ENCODE measurements at places on chromosomes 2 and 18.
A peak's percentile ranks its signal among the peaks of the same experiment; 100 is the strongest.

- DNase-seq = peak; percentile 33
Observed at GRCh38 chr2:7825591-7826312, 856.1 kb upstream of the ID2 start.

- peak; percentile 14 for DNase-seq
Observed at GRCh38 chr18:69935319-69936190, 12.1 kb downstream of the CD226 start.

- DNase-seq = no peak
Observed at GRCh38 chr2:131031875-131032274, 61.4 kb downstream of the FAM168B start.

DNA sequence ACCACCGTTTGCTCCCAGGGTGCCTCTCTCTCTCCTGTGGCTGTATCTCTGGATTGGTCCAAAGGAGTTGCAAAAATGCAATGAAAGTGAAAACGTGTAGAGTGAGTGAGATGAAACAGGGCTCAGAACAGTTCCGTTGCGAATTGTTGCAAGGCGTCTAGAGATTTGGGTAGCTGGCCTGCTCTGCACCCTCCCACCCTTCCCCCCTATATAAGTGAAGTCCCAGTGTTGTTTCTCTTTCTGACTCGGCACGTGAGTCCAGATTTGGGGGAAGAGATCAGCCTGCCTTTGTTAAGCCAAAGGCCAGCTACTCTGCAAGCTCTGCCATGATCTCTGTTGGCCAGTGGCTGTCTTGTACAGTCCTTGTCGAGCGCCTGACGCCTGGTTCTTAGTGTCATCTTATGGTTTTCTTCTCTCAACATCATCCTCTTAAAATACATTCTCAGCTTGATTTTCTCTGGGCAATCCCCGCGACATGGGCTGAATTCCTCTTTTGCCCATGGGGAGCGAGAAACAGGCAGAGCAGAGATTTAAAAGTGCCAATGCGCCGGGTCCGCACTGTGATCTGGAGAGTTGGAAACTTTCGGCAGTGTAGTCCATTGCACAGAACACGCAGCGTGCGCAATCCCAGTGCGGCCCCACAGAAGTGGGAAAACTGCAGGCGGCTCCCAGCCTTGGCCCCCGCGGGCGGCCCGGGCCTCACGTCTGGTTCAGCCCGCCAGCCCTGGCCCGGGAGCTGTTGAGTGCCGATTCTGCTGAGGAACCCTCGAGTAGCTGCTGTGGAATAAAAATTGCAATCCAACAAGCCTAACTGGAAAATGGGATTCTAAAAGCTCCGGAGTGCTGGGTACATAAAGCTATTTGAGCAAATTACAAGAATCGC, 9.3 kb downstream of the MEIS1 start:
- DNase-seq = peak; percentile 69

GRCh38 chr2:111918383-111918806, 20.0 kb downstream of the MERTK start:
- peak; percentile 96 for DNase-seq

GRCh38 chr2:43977677-43978375, 18.0 kb downstream of the LRPPRC start:
- no peak for DNase-seq

- DNase-seq = no peak
Observed at GRCh38 chr2:209974576-209974975, 27.9 kb upstream of the RPE start.

- DNase-seq = no peak
Observed at GRCh38 chr2:181371195-181371594, 86.0 kb upstream of the ITGA4 start.

GRCh38 chr2:239574434-239575156, 173.8 kb upstream of the HDAC4 start:
- DNase-seq = no peak

- peak; percentile 38 for DNase-seq
Observed at GRCh38 chr2:64327510-64328414, 126.2 kb upstream of the LGALSL start.

DNA sequence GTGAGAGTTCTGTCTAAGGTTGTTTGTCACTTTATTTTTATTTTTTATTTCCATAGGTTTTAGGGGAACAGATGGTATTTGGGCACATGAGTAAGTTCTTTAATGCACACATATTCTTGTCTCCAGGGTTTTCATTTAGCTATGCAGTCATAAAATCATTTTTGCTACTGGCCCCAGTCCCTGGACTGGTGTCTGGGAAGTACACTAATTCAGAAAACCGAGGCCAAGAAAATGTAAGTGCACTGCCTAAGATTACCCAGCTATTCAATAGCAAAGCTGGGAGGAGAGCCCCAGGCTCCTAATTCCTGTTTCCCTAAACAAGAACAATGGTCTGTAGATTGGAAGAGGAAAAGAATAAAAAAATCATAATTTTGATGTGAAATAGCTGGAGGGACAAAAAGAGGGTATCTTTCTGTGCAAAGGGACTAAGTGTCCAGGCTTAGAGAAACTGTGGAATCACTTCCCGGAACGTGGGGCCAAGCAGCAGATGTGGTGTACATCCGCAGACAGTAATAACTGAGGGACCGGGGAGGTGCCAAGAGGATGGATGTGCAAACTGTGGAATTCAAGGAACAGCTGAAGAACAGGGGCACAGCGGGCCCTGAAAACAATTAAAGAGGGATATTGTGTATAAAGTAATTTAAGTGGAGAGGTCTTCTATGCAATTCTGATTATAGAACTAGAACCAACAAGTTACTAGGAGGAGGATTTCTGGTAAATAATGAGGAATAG, 236.3 kb downstream of the ACKR3 start:
- no peak for DNase-seq

Measured in fibroblast of skin of abdomen (primary cell).